CD4-positive, alpha-beta T cell treated with Interleukin-10 for 1 hour (primary cell): ENCODE measurements at places on chromosomes 4 and X.

GRCh38 chr4:36394352-36394903 lies 113.0 kb downstream of the DTHD1 start:
- peak; percentile 71 for DNase-seq

GRCh38 chr4:176641237-176641636 lies 151.5 kb downstream of the VEGFC start:
- DNase-seq, result no peak

DNA sequence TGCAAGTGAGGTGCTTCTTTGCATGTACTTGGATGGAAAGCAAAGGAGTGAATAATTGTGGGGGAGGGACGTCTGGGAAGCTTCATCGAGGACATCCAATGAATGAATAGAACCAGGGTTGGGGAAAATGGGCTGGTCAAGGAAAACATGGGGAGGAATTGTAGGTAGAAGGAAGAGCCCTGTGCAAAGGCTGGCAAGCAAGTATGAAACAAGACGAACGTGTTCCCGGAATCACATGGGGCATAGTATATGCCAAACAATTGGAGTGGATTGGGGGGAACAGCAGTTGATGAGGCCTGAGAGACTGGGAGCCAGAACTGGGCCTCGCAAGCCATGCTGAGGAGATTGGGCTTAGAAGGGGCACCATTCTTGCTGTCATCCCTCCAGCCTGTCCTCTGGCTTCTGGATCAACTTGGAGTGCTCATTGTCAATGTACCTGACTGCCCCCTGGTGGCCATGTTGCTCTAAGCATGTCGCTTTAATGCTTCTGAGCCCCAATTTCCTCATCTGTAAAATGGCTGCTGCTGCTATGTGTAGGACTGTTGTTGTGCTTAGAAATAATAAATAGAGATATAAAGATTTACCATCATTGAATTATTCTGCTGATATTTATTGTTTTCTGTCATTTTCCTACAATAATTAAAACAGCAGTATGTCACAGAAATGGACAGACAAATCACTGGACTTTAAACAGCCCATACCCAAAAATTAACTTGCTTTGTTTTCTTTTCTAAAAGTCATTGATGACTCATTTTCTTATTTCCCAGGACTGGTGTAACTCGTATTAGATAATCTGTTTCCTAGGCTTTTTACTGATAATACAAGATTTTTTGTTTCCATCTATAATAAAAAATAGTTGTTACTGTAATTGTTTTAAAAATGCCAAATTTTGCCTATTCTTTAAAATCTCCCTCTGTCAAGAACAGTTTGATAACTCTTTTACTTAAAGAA lies 66.4 kb downstream of the JADE3 start:
- peak; percentile 67 for DNase-seq

GRCh38 chrX:78476701-78477100 lies 149.3 kb upstream of the CYSLTR1 start:
- DNase-seq, result no peak

DNA sequence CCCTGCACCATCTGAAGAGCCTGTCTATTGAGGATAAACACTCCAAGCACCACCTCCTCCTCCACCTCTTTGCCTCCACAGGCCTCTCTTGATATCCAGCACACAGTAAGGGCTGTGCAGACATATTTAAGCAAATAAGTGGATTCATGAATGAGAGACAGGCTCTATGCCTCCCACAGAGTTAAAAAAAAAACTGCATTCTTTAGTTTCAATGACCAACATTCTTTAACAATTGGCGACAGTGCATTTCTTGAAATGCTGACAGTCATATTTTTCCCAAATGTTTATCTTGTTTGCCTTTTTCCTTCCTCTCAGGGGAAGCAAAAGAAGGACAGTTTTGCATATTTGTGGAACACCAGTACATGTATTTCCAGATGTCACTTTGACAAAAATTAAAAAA lies 38.6 kb downstream of the MXRA5 start:
- DNase-seq, result no peak

DNA sequence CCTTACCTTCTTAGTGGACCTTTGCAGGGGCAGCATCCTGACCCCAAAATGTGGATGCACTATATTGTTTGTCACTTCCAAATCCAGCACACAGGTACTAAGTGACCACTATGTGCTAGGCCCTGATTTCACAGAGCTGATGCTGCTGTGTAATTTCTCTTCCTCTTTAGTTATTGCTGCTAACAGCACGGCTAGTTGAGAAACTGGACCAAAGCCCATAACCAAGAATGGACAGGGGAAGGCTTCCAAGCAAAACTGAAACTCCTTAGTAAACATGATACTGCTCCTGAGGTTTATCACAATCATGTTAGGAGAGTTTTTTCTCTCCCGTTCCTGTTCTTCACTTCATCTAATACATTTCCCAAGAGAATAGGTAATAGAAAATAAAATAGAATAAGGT lies 172.9 kb upstream of the TTC29 start:
- no peak for DNase-seq

DNA sequence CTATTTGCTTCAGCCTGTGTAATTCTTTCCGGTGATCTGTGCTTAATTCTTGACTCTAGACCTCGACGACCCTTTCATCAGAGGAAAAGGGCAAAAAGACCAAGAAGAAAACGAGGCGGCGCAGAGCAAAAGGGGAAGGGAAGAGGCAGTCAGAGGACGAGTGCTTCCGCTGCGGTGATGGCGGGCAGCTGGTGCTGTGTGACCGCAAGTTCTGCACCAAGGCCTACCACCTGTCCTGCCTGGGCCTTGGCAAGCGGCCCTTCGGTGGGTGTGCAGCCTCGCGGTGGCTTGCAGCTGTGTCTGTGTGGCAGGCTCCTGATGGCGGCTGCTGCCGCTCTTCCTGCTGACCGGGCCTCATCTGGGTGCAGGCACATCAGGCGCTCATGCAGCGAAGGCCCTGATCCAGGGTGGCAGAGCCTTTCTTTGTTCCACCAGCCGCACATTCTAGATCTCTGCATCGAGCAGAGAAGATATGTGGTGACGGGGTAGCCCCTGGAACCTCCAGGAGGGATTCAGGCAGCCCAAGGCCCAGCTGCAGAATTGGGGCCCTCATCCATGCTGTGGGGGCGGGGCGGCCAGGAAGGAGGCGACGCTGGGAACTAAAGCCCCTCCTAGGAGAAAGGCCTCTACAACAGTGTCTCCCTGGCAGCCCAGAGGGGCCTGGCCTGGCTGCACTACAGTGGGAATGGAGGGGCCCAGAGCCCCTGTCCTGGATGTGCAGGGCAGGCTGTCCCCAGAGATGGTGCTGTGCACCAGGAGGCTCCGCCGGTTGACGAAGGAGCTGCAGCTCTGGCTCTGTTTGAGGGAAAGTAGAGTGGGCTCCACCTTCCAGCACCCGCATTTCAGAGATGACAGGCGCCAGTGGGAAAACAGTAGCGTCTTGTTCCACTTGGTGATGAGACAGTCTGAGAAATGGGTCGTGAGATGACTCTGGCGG lies 32.1 kb downstream of the NELFA start:
- DNase-seq, result no peak
